ENCODE measurements at places on chromosomes 4 and X.

DNA sequence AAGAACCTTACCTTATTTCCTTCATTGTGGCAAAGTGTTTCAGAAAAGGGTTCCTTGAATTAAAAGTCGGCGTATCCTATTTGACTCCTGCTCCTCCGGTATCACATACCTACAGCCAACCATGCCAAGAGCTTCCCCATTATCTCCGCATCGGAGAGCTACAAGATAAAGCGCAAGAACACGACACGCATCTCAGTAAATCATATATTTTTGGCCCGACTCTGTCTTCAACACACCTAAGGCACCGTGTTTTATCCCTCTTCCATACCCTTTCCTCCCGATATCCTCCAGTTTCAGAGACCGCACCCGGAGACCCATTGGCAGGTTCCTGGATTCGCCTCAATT lies 497 bp upstream of the THAP9 start:
- no peaks in the 10 kb centered on the region for H3K27me3 ChIP-seq
- H3K27ac ChIP-seq, result peak overlapping the region; percentile 100
- DNase-seq, result no peak
- H3K36me3 ChIP-seq, result peaks cover 17% of the 10 kb centered on the region
- H3K4me3 ChIP-seq, result peak overlapping the region; percentile 91

DNA sequence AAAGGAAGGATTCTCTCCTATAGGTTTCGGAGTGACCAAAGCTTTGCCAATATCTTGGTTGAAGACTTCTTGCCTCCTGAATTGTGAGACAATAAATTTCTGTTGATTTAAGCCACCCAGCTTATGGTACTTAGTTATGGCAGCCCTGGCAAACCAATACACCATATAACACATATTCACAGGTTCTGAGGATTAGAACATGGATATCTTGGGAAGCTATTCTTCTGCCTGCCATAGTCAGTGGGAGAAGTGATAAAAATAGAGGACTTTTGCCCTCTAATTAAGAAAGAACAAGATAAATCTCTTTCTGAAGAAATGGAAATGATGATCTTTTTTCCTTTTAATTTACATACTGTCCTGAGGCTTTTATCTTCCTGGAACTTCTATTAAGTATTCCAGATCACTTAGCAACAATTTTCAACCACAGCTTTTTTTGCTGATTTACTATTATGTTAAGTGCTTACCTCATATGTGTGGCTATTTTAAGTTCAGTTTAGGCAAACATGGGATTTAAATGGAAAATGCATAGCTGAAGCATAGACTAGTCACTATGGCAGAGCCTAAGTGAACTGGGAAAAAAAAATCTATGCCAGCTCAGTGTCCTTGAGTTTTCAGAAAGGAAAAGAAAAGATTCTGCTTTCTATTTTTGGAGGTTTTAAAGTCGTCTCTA lies 381.7 kb downstream of the STPG2 start:
- H3K36me3 ChIP-seq, result no peaks in the 10 kb centered on the region
- DNase-seq, result no peak
- H3K4me3 ChIP-seq, result no peak overlapping the region

DNA sequence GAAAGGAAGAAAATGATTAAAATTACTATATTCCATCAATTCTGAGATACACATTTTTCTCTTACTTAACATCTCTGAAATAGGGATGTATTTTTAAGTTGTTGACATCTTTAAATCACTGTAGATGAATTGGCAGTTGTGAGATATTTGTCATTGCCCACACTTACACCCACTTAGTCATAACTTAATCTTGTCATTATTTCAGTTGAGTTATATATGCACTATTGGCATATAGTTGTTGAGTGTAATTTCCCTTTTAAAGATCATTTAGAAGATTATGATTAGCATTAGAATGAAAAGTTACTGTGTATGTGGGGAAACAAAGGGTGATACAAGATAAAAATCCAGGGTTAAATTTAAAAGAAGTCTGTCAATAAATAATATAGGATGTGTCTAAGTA lies 2.2 kb downstream of the AIMP1 start:
- H3K4me3 ChIP-seq, result no peak overlapping the region
- DNase-seq, result no peak
- H3K36me3 ChIP-seq, result no peaks in the 10 kb centered on the region
- H3K27me3 ChIP-seq, result no peaks in the 10 kb centered on the region

- H3K27ac ChIP-seq, result no peak overlapping the region
- no peaks in the 10 kb centered on the region for H3K36me3 ChIP-seq
- H3K4me1 ChIP-seq, result no peaks in the 10 kb centered on the region
- peak; percentile 18 for DNase-seq
- no peaks in the 10 kb centered on the region for H3K27me3 ChIP-seq
Measured at GRCh38 chr4:167021545-167022155, 212.6 kb downstream of the SPOCK3 start.

DNA sequence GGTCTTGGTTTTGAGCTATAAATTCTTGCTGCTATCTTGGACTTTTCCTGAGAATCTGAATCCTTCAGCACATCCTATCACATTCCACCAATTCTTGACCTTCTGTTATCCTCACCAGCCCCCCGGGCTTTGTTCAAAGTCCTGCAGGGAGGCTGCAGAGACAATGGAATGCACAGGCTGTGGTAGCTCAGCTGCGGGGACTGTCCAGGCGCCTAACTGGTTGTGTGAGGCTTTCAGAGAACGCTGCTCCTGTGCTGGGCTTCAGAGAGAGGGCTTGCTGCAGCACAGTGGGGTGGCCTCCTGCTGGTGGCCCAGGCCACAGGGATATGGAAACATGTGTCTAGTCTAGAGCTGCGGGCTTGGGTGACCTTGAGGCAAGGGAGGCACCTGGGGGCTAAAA lies 196.3 kb upstream of the GATB start:
- no peaks in the 10 kb centered on the region for H3K27me3 ChIP-seq
- no peaks in the 10 kb centered on the region for H3K4me1 ChIP-seq
- no peak for DNase-seq
- H3K4me3 ChIP-seq, result no peak overlapping the region

- no peaks in the 10 kb centered on the region for H3K36me3 ChIP-seq
- H3K4me1 ChIP-seq, result peaks cover 16% of the 10 kb centered on the region
- H3K27me3 ChIP-seq, result peaks cover 6% of the 10 kb centered on the region
- DNase-seq, result no peak
- no peak overlapping the region for H3K4me3 ChIP-seq
- no peak overlapping the region for H3K27ac ChIP-seq
Measured at GRCh38 chr4:7941965-7942496, 2.4 kb upstream of the AFAP1 start.

DNA sequence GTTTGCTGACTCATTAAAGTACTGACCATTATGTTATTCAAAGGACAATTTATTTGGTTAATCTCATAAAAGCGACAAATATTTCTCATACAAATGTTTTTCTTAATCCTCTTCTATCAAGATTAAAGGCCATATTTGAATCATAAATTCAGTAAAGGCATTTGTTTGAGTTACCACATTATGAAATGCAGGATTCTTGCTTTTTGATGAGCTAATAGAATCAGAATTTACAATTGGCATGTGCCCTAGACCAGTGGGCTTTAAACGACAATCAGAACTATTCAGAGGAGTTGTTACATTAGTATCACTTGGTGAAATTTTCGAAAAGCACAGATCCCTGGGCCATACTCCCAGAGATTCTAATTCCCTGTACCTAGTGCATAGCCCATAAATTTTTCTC lies 55.3 kb downstream of the KLHL4 start:
- no peaks in the 10 kb centered on the region for H3K4me1 ChIP-seq
- H3K27me3 ChIP-seq, result no peaks in the 10 kb centered on the region
- no peak for DNase-seq
- H3K4me3 ChIP-seq, result no peak overlapping the region
- H3K36me3 ChIP-seq, result no peaks in the 10 kb centered on the region

DNA sequence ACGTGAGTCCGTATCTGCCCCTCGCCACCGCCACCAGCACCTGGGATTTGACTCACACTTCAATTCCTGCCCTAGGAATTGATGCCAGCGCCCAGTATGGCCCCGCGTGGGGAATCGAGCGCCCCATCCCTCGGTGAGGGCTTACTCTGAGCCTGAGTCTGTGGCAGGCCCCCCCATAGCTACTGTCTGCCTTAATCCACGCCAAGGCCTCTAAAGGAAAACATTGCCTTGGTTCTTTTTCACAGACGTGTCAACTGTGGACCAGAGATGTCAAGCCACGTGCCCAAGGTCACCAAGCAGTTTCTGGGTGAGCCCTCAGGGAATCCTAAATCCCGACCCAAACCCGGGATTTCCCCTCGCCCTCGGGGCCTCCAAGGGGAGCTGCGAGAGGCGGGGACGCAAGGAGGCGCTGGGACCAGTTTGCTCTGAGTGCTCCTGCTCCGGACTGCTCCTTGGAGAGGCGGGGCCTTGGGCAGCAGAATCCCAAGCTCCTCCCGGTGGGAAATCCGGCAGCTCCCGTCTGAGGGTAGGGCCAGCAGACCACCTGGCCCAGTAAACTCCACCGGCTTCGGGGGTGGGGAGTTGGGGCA lies 12.9 kb downstream of the MSX1 start:
- no peak overlapping the region for H3K4me3 ChIP-seq
- H3K36me3 ChIP-seq, result no peaks in the 10 kb centered on the region
- H3K4me1 ChIP-seq, result peaks cover 11% of the 10 kb centered on the region
- peaks cover 69% of the 10 kb centered on the region for H3K27me3 ChIP-seq

GRCh38 chrX:7689791-7690412 lies 153.1 kb upstream of the VCX start:
- H3K36me3 ChIP-seq, result no peaks in the 10 kb centered on the region
- no peak for DNase-seq
- H3K27ac ChIP-seq, result no peak overlapping the region

- H3K27me3 ChIP-seq, result no peaks in the 10 kb centered on the region
- no peaks in the 10 kb centered on the region for H3K36me3 ChIP-seq
- H3K27ac ChIP-seq, result no peak overlapping the region
Measured at GRCh38 chrX:9857575-9858474, 71.6 kb downstream of the SHROOM2 start.

DNA sequence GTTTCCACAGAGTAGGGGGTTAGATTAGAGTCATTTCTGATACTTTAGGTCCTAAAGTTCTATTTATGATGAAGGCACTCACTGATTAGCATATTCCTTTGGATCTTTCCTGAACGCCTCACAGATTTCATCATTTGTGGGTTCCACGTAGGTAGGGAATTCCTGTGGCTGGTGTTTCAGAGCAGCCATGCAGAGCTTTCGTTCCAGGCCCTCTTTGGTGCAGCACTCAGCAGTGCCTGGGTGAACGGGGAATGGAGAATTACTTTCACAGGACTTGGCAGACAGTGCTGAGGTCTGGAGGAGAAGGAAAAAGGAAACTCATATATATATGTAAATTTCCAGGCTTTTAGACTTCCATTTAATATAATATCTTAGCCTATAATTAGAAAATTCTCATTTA lies 18.5 kb downstream of the GC start:
- no peak overlapping the region for H3K27ac ChIP-seq
- H3K36me3 ChIP-seq, result no peaks in the 10 kb centered on the region
- no peak for DNase-seq

Data from natural killer cell (primary cell).